Heart right ventricle (tissue), 16 donors: ENCODE measurements at places on chromosomes 11 and 22. TPM values are rescaled to one million over a fixed set of nuclear protein-coding genes. Genes with fewer than 3 reads are reported as not detected.

GRCh38 chr11:71456831-71457230, 3.8 kb downstream of the NADSYN1 start:
- no peak for DNase-seq

GRCh38 chr22:33917744-33918406, 2.4 kb downstream of the LARGE1 start:
- no peak for DNase-seq

DNA sequence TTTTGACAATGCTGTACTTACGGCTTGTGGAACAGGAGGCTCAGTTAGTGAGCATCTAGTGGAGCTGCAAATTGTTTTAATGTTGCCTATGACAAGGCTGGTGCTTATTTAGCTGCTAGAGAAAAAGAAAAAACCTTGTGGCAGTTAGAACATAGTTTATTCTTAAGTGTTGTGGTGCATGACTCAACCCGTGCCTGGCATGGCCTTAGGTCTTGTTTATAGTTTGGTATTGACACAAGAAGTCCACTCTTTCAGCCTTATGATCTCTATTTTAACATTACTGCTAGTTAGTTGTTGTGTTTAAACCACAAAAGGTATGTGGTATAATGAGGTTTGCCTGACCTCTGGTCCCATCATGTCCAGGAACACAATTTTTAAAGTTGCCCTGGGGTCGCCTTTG, 744.6 kb downstream of the FAM181B start:
- no peak for DNase-seq

DNA sequence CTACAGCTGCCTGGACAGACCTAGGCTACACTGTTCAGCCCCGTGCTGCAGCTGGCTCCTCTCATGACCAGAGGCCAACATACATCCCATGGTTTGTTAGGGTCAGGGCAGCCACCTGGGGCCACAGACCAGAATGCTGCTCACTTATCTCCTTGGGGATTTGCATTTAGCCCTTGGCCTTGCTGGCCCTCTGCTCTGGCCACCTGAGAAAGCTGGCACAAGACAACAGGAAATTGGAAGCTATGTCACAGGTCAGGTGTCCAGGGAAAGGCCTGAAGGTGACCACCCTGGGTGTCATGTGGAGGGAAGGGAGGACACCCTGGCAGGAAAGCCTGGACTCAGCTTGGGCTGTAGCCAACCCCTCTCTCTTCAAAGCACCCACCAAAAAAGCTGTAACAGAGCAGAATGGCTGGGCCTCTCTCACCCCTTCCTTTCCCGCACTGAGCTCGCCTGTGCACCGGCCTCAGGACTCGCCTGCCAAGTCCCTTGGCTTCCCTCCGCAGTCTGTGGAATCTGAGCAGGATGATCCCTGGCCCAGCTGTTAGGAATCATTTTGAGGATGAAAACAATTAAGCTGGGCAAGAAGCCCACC, 86.3 kb downstream of the SNX19 start:
- DNase-seq: peak; percentile 56

- DNase-seq: no peak
Observed at GRCh38 chr22:45651931-45652528, 19.6 kb upstream of the ATXN10 start.

GRCh38 chr22:27407369-27407985, 394.1 kb downstream of the MN1 start:
- no peak for DNase-seq

DNA sequence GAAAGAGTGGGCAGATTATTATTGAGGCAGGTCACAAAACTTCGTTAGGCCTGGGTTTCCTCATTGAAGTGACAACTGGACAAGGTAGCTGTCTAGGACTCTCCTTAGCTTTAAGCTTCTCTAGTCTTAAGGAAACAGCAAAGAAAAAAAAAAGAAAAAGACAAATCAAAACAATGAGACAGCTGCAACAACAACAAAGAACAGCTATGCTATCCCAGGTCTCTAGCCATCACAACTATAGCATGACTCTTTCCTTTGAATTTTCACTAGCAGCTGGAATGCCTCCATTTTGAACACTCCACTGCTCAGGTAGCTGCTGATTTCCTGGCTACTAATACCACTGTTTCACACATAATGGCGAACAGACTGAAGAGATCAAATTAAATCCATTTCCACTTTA, 302.4 kb upstream of the SORL1-AS1 start:
- no peak for DNase-seq

GRCh38 chr22:26548984-26549383, 36.7 kb upstream of the TFIP11 start:
- DNase-seq: no peak

DNA sequence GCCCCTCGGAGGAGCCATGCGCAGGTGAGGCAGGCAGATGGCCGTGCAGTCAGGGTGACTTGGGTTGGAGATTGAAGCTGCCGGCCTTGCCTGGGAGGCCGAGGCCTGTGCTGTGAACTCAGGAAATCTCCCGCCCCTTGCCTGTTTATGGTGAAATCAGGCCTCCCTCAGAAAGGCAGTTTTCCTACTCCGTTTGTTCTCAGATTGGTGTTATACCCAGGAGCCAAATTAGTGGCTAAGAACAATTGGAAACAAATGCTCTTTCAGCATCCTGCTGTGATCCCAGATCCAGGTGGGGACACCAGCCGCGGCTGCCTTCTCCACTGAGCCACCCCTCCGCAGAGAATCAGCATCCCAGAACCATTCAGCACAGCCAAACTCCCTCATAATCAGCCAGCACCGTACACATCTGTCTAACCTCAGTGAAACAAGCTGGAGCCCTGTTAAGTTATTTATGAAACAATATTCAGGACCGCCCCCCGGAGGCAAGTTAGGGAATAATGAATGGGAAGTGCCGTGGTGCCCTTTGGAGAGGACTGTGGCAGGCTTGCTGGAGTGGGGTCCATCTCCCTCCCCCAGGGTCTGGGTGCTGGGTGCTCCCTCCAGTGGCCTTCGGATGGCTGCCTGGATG, 60.0 kb downstream of the PKNOX2 start:
- peak; percentile 25 for DNase-seq

DNA sequence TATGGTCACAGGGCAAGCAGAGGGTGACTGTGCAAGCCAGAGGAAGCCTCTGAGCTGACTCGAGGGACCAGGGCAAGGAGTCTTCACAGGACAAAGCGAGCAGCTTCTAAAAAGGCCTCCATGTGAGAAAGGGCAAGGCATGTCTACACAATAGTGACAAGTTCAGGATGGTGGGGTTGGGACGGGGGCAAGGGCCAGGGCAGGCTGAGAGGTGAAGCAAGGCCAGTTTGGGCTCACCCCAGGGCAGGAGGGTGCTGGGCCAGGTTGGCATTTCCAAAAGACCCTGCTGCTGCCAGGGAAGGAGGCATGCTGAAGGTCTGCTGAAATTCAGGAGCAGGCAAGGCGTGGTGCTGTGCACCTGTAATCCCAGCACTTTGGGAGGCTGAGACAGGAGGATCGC, 12.3 kb upstream of the CABP7 start:
- DNase-seq: no peak

- DNase-seq: no peak
Observed at GRCh38 chr11:77400271-77400670, 73.6 kb downstream of the PAK1 start.

- DNase-seq: no peak
Observed at GRCh38 chr11:111920908-111921307, 2.2 kb downstream of the C11orf52 start.

DNA sequence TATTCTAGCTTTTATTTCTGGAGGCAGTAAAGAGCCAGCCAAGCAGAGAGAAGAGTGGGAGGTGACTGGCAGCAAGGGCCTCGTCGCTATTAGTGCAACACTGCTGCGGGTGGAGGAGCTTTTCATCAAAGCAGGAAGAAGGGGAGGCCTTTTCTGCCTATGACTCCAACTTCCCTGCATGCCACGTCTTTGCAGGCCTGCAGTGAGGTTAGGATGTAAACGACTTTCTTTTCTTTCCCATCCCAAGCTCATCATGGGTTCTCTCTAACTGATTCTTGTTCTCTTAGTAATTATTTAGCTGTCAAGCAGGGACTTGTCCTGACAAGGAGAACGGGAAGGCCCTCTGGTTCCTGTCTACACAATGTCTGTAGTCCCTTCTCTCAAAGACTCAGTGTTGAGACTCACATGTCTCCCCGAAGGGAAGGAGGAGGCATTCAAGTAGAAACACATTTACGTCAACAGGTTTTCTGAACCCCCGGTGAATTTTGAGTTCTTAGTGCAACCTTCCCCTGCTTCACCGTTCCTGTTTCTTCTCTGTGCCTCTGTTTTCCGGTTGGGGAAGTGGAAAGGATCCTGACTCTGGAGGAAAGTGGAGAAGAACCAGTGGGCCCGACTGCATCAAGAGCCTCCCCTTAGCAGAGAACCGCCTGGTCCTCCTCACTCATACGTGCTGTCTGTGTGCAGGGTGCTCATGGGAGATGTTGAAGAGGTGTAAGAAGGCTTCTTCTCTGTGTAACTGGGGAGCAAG, 56.9 kb downstream of the PACS1 start:
- DNase-seq: peak; percentile 37

DNA sequence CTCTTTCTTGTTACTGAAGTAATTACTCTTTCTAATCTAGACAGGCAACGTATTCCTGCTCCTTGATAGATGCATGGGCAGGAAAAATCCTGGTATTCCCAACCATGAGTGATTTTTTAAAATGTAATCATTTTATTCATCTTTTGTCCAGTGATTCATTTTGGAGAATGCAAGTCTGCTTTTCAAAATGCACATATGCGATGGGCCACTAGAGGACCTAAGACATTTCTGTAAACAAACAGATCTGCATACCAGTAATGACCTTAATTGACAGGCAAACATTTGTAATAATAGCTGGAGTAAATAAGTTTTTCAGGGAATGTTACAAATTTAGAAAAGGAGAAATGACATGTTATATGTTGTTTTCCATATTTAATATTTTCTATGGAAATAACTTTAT, 1167.6 kb downstream of the JRKL start:
- DNase-seq: no peak

DNA sequence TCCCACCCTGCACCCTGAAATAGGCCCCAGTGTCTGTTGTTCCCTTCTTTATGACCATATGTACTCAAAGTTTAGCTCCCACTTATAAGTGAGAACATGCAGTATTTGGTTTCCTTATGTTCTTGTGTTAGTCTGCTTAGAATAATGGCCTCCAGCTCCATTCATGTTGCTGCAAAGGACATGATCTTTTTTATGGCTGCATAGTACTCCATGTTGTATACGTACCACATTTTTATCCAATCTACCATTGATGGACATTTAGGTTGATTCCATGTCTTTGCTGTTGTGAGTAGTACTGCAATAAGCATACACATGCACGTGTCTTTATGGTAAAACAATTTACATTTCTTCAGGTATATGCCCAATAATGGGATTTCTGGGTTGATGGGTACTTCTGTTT, 59.4 kb upstream of the ANGPTL5 start:
- no peak for DNase-seq

Gene POU2AF1
- 0.15 TPM for polyA plus RNA-seq

Gene DDTL
- 4.9 TPM for polyA plus RNA-seq

Gene OR52A1
- polyA plus RNA-seq: not detected
